ENCODE measurements at places on chromosomes 11 and 22. TPM values are rescaled to one million over a fixed set of nuclear protein-coding genes. Genes with fewer than 3 reads are reported as not detected.

MUC2 gene
- not detected for total RNA-seq

TNNI2 gene
- total RNA-seq = not detected

SPON1 gene
- total RNA-seq = 18.3 TPM

MOGAT2 gene
- not detected for total RNA-seq

MSANTD4 gene
- total RNA-seq = 48.3 TPM

STK33 gene
- 0.57 TPM for total RNA-seq

KREMEN1 gene
- 15.4 TPM for total RNA-seq
